Fibroblast of the aortic adventitia (primary cell): ENCODE measurements at places on chromosomes 16 and 17. TPM values are rescaled to one million over a fixed set of nuclear protein-coding genes. Genes with fewer than 3 reads are reported as not detected.
A peak's percentile ranks its signal among the peaks of the same experiment; 100 is the strongest.

GRCh38 chr16:86383488-86384262 lies 126.7 kb upstream of the FOXF1 start:
- peak; percentile 89 for DNase-seq

The MPV17L gene
- 1.1 and 3.3 TPM in 2 replicates for total RNA-seq

The WWOX gene
- 24.2 and 92.8 TPM in 2 replicates for total RNA-seq

The HSD17B2 gene
- 0.09 TPM in 1 of 2 replicates, not detected in the other for total RNA-seq

- DNase-seq: no peak
Observed at GRCh38 chr17:1377334-1377733, 22.7 kb downstream of the YWHAE start.

- no peak for DNase-seq
Observed at GRCh38 chr16:79757163-79757562, 156.6 kb upstream of the MAF start.

DNA sequence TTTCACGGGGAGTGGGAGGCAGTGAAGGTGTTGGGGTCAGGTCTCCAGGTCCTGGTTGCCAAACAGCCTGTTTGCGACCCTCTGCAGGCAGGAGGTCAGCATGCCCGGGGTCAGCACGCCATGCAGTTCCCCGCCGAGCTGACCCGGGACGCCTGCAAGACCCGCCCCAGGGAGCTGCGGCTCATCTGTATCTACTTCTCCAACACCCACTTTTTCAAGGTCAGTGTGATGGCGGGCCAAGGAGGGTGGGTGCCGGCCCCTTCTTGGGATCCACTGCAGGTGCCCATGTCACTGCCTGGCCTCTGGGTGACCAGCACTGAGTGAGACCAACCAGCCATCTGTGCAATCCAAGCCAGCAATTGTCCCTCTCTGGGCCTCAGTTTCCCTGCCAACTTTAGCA lies 21.3 kb downstream of the ADGRG5 start:
- DNase-seq: no peak

DNA sequence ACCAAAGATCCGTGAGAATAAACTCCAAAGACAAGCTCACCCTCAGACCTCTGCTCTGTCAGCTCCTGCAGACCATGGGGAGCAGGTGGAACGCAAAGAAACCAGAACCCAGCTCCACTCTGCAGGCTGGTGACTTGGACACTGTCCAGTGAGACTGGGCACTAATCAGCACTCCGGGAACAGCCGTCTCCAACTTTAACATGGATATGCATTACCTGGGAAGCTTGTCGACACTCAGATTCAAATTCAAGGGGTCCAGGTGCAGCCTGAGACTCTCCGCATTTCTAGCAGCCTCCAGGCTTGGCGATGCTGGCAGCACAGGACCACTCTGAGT lies 9.1 kb downstream of the SLX4 start:
- no peak for DNase-seq

DNA sequence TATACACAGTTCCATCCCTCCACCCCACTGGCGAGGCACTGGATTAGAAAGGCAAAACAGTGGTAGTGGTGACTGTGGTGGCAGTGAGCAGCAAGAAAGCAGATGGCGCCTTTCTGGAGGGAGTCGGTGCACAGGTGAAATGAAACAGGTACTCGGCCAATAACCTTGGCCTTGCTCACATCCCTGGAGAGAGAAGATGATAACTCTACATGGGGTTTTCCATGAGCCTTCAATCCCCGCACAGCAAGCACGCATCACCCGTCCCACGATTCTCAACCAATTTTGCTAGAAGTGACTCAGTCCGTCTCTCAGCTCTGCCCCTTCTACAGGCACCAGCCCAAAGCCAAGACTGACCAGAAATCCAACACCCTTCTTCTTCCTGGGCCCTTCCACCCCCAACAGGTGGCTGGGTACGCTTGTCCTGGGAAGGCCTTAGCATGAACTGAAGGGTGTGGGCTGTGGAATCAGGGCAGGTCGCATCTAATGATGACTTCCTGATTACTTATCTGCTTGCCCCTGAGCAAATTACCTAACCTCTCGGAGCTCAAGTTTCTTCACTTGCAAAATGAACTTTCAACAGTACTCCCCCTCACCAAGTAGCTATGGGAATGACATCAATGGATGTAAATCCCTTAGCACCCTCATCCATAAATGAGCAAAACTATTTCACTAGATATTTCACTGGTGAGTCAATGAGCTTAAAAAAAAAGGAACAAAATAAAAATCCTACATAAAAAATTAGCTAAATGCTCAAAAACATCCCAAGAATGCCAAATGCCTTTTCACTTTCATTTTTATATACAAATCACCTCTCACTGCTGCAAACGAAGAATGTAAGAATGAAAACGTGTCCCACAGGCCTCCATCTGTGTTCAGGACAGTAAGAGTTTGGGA lies 18.0 kb downstream of the XPO6 start:
- DNase-seq: peak; percentile 90

The MT4 gene
- not detected in 2 replicates for total RNA-seq

- DNase-seq: no peak
Observed at GRCh38 chr16:89101303-89102040, 7.8 kb downstream of the ACSF3 start.

DNA sequence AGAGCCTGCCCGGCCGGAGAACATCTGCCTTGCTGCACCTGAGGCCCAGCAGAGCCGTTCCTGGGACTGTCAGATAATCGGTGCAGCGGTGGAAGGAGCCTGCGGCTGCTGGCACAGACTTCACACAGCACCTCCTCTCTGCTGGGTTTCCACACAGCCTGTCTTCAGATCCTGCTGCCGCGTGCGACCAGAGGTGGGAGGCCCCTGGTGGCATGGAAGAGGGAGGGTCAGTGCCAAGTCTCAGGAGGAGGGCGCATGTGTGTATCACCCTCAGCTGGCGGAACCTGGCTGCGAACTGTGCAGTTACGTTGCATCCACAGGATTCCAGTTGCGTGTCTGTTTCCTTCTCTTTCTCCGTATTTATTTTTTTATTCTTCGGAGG lies 3.3 kb downstream of the CDK5R1 start:
- DNase-seq: no peak

DNA sequence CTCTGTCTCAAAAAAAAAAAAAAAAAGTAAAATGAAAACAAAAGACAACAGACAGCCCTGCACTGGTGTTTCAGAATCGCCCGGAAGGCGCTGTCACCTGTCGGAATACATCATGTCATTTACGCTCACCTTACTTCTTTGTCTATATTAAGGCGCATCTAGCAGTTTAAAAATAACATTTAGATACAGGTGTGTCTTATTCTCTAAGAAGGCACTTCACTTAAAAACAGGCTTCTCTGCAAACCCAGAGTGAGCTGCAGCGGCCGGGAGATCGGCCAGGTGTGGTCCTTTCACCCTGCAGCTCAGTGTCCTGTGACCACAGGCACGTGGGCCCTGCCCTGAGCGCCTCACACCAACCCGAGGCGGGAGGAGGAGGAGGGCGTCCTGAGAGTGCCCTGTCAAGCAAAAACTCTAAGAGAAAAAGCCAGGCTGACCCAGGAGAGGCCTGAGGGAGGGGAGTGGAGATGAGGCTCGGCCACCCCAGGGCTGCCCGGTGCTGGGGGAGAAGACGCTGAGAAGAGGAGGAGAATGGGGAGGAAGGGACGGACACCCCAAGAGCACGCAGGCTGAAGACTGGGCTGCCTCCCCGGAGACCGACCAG lies 3.3 kb upstream of the LMF1 start:
- DNase-seq: no peak

The CHRNE gene
- 0.33 and 4.9 TPM in 2 replicates for total RNA-seq

DNA sequence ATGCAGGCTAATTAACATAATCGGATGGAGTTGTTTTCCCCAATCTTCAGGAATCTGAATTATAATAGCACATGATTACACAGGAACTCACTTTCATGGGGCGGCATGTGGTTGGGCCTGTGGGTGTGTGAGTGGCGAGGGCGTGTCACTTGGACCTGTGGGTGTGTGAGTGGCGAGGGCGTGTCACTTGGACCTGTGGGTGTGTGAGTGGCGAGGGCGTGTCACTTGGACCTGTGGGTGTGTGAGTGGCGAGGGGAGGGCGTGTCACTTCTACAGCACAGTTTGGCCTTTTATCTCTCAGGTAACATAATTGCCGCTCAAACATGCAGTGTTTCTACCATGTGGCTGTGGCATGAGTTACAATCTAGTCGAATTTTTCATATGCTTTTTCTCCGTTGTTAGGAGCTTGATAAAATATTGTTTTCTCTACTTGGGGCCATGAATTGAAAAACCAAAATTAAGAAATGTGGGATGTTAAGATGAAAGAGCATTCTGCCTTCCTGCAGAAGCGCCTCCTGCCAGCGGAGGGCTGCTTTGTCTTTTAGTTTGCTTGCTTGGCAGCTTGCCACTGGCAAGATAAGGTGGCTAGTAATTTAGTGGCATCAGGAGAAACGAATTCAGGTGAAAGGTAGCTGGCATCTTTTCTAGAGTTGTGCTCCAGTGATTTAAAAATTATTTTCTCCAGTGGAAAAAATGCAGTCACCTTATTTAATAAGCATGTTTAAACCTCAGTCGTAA lies 36.2 kb downstream of the USP10 start:
- no peak for DNase-seq

GRCh38 chr16:27756206-27756970 lies 206.4 kb downstream of the KATNIP start:
- no peak for DNase-seq

DNA sequence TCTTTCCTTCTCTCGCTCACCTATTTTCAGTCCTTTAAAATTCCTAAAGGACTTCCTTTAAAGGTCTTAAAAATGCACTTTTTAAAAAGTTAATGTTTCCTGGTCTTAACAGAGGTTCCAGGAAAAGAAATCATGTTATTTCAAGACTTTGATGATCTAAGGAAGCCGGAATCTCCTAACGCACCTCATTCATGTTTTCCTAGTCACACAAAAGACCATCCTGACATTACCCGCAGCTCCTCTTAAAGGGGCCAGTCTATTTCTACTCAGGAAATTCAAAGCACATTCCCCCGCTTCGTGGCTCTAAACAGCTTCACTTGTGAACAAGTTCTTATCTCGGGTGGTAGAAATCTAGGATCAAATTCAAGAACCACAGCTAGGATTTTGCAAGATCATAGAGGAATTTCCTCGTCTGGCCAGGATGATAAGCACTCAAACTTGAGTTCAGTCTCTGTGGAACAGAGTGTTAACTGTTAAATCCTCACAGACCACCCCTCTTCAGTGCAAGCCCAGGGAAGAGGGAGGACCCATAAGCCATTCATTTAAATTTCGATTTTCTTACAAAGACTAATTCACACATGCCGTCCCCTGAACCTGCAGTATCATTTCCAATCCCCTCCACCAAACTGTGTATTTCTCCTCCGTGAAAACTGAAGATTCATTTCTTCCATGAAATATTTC lies 137.1 kb upstream of the AXIN2 start:
- peak; percentile 92 for DNase-seq

The CLDN6 gene
- total RNA-seq: 1.1 TPM in 1 of 2 replicates, not detected in the other

DNA sequence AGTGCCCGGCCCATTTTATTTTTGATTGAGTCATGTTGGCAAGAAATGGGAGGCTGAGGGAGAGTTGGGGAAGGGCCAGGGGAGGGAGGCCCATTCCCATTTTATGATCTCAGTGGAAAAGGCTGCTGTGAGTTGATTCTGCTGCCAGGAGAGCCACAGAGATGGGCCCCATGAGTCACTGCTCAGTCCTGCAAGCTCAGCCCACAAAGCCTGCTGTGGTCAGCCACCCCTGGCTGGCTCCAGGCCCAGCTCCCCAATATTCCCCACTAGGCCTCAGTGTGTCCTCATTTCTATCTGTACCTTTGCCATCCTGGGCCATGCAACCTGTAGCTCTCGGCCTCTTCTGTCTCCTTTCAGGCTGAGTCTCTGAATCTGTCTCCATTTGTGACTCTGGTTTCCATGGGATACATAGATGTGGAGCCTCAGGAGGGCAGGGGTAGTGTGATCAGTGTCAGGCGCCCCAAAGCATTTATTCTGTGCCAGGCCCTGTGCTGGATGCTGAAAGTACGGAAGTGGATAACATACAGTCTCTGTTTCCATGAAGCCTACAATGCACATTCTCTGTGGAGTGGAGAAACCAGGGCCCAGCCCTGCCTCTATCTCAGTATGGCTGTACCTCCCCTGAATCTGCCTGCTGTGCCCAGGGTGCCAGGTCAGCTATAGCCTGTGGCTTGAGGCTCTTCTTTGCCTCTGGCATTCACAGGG lies 1.9 kb upstream of the PLEKHG4 start:
- DNase-seq: peak; percentile 99

DNA sequence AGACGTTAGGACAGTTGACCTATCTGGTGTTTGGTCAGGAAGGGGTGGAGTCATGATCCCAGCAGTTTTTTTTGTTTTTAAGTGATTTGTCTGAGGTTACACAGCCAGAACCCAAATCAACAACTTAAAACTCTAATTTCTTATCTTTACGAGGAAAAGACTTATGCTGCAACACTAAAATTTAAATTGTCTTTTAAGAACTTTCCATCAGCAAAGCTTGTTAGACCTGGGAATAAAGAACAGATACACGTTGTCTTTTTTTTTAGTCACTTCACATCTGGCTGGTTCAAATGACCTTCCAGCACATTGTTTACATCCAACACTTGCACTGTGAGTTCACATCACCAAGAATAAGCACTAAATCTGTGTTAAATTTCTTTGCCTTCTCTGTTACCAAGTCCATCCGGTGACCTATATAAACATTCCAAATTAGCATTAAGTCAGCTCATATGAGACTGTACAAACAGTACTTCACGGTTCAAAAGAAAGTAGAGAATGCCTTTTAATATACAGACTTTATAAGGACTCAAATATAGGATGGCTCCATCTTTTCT lies 115.0 kb downstream of the HS3ST2 start:
- DNase-seq: no peak

The CCL7 gene
- total RNA-seq: not detected in 2 replicates

DNA sequence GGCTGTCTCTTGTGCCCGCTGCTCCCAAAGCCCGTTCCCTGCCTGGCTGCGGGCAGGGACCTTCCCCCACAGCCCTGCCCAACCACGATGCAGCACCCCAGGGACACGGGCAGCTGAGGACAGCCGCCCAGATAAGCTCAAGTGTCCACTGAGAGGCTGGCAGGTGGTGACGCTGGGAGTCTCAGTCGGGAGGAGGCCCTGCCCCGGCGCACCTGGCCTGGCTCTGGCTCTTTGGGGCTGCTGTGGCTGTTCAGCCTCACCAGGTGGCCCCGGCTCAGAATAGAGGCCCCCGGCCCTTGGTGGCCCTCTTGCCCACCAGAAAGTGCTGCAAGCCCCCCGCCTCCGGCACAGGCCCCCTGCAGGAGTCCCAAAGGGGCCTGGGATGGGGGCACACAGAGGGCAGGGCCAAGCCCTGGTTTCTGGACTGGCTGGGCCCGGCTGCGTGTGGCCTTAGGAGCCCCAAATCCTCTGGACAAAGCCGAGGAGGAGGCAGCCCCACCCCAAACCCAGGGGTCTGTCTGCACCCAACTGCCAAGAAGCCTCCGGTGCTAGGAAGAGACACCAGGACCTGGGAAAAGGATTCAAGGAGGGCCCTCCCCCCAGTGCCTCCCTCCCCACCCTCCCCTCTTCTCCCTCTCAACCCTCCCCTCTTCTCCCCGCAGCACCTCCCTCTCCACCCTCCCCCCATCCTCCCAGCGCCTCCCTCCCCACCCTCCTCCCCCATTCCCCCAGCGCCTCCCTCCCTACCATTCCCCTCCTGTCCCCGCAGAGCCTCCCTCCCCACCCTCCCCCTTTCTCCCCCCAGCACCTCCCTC lies 5.3 kb downstream of the NTHL1 start:
- no peak for DNase-seq

DNA sequence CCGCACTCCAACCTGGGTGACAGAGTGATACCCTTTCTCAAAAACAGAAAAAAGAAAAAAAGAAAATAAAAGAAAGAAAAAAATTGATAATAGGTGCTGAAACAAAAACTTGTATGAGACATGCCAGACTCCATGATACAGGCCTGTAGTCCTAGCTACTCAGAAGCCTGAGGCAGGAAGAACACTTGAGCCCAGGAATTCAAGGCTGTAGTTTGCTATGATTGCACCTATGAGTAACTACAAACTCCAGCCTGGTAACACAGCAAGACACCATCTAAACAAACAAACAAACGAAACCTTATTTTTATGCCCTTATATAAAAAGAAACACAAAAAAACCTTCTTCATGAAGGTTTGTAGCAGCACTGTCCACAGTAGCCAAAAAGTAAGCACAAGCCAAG lies 5.0 kb upstream of the CMTM4 start:
- DNase-seq: no peak
